ENCODE measurements at places on chromosomes 11 and 22.

DNA sequence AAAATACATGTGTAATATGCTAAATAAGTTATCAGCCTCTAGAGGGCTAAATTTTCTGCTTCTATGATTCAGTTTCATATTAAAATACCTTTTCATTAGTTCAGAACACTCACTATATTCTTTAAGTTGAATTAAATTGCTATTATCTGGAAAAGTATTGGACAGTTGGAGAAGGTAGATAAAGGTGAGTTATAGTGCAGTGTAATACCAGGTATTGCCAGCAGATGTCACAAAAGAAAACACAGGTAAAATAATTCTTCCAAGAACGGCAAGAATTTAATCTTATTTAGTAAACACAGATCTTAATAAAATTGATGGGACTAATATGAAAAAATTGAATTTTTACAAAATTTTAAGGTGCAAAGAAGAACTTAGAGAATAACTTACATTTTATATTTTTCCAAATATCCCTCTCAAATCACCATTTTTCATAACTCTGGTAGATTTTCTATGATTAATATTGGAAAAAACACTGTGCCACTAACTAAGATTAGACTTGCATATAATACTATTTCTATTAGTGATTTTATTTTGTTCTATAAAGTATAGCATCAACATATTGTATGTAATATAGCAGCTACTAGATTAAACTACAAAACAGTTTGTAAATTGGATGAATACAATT lies 1.7 kb upstream of the LRRC4C start:
- no peak for DNase-seq

- no peak for DNase-seq
These were observed 22.0 kb upstream of the FGF4 start for GRCh38 chr11:69797156-69797555.

GRCh38 chr11:26704249-26704648 lies 17.6 kb downstream of the SLC5A12 start:
- no peak for DNase-seq

DNA sequence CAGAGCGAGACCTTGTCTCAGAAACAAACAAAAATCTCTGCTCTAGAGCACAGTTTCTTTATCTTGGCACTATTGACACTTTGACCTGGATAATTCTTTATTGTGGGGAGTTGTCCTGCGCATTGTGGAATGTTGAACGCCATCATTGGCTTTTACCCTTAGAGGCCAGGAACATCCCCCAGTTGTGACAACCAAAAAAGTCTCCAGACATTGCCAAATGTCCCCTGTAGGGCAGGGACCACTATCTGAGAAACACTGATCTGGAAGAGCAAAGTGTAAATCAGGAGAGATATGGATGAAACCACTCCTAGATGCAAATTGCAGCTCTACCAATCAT lies 4.8 kb upstream of the NF2 start:
- no peak for DNase-seq

- peak; percentile 27 for DNase-seq
These were observed 728 bp downstream of the DCUN1D5 start for GRCh38 chr11:103091064-103091800.

DNA sequence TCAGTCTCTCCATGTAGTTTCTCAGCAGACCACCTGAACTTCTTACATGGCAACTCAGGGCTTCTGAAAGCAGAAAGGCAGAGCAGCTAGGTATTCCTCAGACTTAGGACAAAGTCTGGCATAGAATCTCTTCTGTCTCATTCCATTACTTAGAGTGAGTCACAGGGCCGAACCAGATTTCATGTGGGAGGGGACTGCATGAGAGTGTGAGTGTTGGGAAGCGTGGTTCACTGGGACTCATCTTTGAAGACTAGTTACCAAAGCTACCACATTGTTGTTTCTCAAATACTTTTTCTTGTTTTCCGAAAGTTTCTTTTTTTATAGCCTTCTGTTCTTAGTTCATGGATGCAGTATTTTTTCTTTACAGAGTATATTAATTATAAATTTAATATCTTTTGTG lies 36.1 kb upstream of the SCN3B start:
- DNase-seq: no peak

DNA sequence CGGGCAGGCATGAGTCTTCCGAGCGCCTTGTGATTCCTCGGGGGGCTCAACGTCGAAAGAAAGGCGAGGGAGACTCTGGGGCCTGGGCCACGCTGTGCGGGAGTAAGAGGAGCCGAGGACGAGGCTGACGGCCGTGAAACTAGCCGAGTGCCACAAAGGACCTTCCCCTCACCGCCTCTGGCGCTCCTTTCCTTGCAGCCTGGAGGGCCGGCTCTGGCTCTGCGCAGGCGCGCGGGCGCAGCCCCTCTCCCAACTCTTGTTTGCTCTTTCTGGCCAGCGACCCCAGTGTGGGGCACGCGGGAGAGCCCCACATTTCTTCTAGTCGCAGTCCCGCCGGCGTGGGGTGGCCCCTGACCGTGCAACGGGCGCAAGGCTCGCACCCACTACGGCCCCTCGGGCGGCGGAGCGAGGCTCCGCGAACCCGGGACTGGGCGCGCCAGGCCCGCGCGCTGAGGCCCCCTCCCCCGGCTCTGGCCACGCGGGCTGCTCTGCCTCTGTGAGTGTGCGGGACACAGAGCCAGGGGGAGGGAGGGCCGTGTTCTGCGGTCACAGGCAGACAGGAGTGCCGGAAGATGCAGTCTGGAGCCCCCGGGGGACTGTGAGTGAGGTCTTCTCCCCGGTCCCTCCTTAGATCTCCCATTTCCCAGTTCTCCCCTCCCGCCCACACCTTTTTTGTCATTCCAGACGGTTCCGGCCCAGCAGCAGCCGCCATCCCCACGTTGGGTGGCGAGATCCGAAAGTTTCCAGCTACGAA lies 1.0 kb upstream of the TOB2 start:
- peak; percentile 62 for DNase-seq

- no peak for DNase-seq
These were observed 70.8 kb upstream of the HORMAD2 start for GRCh38 chr22:30009478-30009877.

DNA sequence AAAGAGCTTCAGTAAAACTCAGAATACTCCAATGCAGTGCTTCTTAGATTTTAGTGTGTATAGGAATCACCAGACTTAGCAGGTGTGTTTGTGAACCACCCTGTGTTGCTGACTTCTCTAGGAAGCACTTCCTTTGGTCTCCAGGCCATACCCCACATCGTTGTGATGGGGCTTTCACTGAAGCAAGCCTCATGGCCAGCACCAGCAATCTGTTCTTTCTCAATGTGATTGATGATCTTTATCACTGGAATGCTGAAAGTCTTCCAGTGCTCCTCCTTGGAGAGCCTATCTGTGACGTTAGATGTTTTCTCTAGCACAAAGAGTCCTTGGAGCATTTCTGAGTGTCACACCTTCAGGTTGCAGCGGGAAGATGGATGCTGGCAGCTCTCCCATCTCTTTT lies 280.5 kb downstream of the DDX10 start:
- no peak for DNase-seq

All from naive B cell (primary cell).